ENCODE measurements at places on chromosomes 6 and 20.

- no peak for DNase-seq
These were observed 34.1 kb upstream of the THEMIS start for GRCh38 chr6:127934956-127935355.

DNA sequence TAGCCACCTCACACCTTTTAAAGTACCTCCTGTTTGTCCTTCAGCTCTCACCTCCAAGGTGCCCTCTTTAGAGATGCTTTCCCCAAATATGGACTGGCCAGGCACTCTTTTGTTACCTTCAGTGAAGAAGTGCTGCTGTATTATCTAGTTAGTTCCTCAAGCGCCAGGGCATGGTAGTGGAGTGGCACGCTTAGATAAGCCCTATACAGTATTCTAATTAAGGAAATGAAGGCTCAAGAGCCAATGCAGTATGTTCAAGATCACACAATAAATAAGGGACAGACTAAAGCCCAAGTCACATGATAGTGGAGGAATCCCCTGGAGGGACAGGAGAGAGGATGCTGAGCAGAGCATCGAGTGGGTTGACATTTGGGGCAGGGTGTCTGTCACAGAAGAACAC lies 28.5 kb upstream of the GFOD1 start:
- no peak for DNase-seq

DNA sequence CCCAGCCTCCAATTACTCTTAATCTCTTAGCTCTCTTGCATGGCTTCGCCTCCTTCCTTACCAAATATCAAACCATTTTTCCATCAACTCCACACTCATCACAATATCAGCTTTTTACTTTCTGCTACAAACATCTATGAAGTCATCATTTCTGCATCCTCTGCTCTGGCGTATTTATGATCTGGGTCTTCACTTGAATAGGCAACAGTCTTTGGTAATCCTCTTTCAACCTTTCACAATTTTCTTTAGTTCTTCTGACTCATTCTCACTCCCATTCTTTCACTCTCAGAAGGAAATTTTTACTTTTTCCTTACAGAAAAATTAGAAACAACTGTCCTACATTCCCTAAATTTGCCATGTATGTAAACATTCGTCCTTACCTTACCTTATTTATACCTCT lies 522.4 kb downstream of the HDGFL1 start:
- DNase-seq = no peak

- DNase-seq = no peak
These were observed 58.5 kb downstream of the OGFRL1 start for GRCh38 chr6:71347119-71347518.

- no peak for DNase-seq
These were observed 5.6 kb upstream of the ZNF831 start for GRCh38 chr20:59157961-59158541.

- DNase-seq = peak; percentile 29
These were observed 9.3 kb downstream of the COL9A3 start for GRCh38 chr20:62825986-62826645.

DNA sequence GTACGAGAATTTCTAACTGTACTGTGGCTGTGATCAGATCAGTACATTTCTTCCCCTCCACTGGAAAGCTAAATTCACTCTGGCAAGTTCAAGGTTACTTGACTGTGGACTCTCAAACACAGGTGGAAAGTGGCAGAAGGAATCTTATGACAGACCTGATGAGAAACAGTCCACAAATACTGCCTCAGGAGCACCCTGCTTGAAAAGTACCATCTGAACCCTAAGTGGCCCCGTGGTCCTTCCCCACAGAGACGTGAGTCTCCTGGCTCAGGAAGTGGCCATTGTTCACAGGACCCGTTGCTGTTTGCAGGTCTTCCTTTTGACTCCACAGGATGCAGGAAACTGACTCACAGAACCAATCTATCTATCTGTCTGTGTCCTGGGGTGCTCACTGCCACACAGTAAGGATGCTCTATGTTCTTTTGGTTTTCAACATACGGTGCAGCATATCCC lies 47.5 kb upstream of the NHSL1 start:
- DNase-seq = no peak

DNA sequence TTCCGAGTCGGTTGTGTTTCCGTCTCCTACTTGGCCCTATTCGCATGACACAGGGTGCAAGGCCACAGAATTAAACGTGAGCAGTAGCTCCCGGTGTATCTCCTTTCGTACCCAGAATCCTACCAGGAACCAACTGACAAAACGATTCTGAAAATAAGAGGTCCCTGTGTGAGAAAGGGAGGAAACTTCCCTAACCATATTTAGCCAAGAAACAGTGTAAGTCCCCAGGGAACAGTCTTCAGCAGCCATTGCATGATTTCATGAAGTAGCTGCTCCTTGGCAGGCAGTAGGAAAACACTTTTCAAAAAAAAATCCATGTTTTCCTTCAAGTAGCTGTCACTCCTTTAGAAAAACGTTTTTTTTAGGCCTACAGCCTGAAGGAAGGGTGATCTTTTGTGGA lies 46.9 kb downstream of the PDE10A start:
- no peak for DNase-seq

GRCh38 chr6:158387578-158387977 lies 75.3 kb downstream of the TULP4 start:
- no peak for DNase-seq

- DNase-seq = no peak
These were observed 83.4 kb downstream of the TCP11 start for GRCh38 chr6:35057449-35058357.

DNA sequence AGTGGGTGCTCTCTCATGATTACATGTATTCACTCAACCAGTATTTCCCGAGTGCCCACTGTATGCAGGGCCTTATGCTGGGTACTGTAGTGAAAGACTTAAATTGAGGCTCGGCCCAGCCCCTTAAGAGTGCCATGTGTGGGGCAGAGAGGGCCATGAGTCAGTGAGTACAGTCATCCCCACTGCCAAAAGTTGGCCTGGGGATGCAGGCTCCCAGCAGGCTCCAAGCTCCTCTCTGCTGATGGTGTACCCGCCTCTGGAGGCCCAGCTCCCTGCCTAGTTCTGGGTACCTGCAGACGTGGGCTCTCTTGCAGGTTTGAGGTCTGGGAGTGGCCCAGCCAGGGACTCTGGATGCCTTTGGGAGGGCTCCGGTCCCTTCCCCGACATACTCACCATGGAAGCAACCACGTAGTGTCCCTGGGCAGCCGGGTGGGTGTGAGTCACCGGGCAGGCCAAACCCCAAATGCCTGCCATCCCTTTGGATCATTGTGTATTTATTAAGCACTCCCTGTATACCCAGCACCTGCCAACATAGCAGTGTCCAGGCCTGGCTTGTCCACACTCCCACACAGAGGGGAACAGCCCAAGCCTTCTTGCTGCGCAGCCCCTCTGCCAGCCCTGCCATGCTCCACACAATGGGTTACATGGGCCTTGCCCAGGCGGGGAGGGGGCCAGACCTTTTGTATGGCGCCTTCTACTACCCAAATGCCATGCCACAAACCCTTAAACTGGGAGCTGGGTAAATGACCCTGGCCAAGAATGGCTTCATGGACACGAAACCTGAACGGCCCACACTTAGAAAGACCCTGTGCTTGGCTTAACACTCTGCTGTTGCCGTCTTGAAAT lies 153.6 kb downstream of the VEGFA start:
- DNase-seq = no peak

GRCh38 chr6:93017213-93017612 lies 402.1 kb downstream of the EPHA7 start:
- peak; percentile 48 for DNase-seq

- DNase-seq = peak; percentile 47
These were observed 9.9 kb upstream of the GTSF1L start for GRCh38 chr20:43736588-43737158.

- peak; percentile 24 for DNase-seq
These were observed 164.5 kb upstream of the SLC24A3 start for GRCh38 chr20:19047951-19048296.

All from DMS53 (cell line).